Pancreas (tissue), 10 donors: ENCODE measurements at places on chromosomes 16 and 17. TPM values are rescaled to one million over a fixed set of nuclear protein-coding genes. Genes with fewer than 3 reads are reported as not detected.

Gene PERCC1
- total RNA-seq: not detected

Gene LPO
- total RNA-seq: not detected

Gene BICDL2
- 78.1 TPM for total RNA-seq

Gene SPIRE2
- 2.7 TPM for total RNA-seq

DNA sequence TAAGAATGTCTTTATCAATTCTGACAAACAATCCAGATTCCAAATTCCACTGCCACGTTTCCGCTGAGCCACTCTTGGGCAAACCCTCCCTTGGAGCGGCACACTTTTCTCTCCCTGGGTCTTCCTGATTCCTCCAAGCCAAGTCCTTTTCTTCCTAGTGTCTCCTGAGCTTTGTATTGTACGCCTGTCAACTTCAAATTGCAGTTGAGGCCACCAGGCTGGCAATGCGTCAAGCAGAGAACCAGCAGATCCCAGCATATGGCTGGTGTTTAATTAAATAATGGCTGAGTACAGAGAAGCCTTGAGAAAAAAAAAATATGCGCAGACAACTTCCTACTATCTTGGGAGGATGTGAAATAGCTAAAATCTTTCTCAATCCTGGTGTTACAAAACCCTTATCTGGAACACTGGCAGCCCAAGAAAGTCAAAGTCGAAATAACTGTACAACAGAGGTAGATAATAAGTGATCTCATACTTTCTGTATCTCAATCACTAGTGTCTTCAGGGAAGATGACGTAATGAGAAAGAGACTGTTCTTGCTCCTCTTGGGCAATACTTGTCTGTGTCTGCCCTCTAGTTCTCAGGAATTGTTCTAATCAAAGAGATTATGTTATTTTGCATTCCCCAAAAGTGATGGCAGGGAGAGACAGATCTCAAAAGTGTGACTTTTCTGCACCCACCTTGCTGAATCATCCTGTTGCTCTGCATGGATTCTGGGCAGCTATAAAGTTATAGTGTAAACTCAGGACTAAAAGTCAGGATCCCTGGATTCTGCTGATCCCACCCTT is 15.0 kb downstream of the SMIM36 start:
- no peaks in the 10 kb centered on the region for H3K27me3 ChIP-seq
- no peaks in the 10 kb centered on the region for H3K36me3 ChIP-seq
- DNase-seq: no peak
- no peak overlapping the region for H3K4me3 ChIP-seq

DNA sequence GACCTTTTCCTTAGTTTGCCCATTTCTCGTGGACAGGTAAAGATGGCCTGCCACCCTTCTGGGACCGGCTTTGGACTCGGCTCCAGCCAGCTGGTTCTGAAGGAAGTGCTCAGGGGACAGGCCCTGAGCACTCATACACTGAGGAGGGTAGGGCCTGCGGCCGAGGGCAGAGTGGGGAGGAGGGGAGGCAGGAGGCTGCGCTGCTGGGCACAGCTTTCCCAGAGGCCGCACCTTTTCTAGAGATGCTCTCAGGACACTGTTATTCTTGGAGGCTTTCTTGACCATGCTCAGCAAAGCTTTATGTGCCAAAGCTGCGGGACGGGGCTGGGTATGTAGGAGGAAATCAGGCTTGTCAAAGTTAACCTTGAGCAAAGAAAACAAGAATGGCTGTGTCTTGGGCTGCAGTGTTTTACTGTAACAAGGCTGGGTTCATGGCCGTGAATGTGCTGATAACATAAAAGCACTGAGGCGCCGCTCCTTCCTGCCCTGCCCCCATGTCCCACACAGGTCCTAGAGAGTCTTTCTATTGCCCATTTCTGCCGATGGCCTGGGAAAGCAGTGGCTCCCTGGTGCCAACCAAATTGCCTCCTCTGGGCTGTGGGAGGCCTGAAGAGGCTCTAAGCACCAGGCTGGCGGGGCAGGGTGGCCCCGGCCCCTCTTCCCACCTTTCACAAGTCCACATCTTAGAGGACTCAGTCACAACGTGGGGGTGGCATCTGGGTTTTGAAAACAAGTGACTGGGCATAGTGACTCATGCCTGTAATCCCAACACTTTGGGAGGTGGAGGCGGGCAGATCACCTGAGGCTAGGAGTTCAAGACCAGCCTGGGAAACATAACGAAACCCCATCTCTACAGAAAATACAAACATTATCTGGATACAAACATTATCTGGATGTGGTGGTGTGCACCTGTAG is 22.3 kb upstream of the TIMP2 start:
- no peak overlapping the region for H3K4me3 ChIP-seq
- H3K4me1 ChIP-seq: peaks cover 18% of the 10 kb centered on the region
- peak; percentile 65 for DNase-seq
- no peaks in the 10 kb centered on the region for H3K27me3 ChIP-seq
- no peaks in the 10 kb centered on the region for H3K36me3 ChIP-seq

GRCh38 chr16:65666132-65666941 is 544.5 kb upstream of the CDH11 start:
- no peaks in the 10 kb centered on the region for H3K27me3 ChIP-seq
- no peaks in the 10 kb centered on the region for H3K4me1 ChIP-seq
- H3K4me3 ChIP-seq: no peak overlapping the region

DNA sequence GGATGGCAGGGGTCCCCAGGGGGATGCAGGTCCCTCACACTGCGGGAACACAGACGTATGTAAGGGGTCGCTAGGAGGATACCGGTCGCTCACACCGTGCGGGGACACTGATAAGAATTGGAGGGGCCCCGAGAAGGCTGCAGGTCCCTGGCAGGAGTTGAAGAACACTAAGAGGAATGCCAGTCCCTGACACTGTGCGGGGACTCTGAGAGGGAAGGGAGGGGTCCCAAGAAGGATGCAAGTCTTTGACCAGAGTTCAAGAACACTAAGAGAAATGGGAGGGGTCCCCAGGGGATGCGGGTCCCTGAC is 510 bp downstream of the ERCC4 start:
- no peaks in the 10 kb centered on the region for H3K27me3 ChIP-seq
- H3K36me3 ChIP-seq: no peaks in the 10 kb centered on the region
- no peak for DNase-seq
- H3K4me1 ChIP-seq: peaks cover 10% of the 10 kb centered on the region
- H3K4me3 ChIP-seq: peak overlapping the region; percentile 82
- H3K27ac ChIP-seq: peak overlapping the region; percentile 50

DNA sequence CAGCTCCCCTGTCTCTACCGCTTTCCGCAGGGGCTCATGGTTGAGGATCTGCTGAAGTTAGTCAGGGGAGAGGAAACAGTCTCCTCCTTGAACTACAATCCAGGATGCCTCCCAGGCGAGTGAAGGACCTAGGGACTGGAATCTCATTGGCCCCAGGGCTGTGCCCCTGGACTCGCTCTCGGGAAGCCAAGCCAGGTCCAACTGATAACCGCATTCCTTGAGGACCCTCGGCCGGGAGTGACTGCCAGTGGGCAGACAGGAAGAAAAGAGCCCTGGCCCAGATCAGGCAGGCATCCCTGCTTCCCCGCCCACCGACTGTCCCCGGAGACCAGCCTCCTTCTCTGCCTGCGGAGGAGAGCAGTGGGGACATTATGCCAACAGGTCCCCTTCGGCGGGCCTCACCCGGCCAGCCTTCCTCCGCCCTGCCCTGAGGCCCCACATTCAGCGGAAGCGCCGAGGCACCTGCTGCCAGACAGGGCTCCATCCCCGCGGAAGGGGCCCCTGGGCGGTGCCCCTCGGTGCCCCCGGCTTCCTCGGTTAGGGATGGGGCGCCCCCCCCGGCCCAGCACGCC is 776 bp downstream of the LRRC75A start:
- H3K27ac ChIP-seq: no peak overlapping the region
- no peaks in the 10 kb centered on the region for H3K36me3 ChIP-seq
- H3K4me1 ChIP-seq: no peaks in the 10 kb centered on the region
- H3K4me3 ChIP-seq: peak overlapping the region; percentile 69
- DNase-seq: no peak

DNA sequence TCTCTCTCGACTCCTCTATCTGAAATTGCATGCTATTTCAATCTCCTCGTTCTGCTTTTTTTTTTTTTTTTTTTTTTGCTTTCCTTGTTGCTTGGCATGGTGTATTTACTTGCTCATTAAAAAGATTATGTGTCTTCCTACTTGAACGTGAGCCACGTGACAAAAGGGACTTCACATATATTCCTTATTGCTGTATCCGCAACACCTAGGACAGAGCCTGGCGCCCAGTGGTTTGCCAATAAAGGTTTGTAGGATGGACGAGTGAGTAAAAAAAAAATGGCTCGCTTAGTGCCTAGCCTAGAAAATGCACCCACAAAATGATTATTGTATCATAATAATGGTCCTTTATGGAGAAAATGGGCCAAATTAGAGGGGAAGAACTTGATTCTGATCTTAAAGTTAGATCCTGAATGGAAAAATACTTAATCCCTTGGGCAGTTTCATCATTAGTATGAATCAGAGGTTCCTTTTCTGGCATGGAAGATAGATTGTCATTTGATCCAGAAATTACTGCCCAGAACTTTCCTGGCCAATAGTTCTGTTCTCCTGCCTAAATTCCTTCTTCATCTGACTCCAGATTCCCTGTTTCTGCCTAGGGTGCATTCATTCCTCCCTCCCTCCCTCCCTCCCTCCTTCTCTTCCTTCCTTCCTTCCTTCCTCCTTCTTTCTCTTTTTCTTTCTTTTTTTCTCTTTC is 13.6 kb upstream of the TMEM220 start:
- no peak overlapping the region for H3K4me3 ChIP-seq
- no peaks in the 10 kb centered on the region for H3K27me3 ChIP-seq
- no peaks in the 10 kb centered on the region for H3K4me1 ChIP-seq
- no peak overlapping the region for H3K27ac ChIP-seq
- DNase-seq: no peak
- no peaks in the 10 kb centered on the region for H3K36me3 ChIP-seq

DNA sequence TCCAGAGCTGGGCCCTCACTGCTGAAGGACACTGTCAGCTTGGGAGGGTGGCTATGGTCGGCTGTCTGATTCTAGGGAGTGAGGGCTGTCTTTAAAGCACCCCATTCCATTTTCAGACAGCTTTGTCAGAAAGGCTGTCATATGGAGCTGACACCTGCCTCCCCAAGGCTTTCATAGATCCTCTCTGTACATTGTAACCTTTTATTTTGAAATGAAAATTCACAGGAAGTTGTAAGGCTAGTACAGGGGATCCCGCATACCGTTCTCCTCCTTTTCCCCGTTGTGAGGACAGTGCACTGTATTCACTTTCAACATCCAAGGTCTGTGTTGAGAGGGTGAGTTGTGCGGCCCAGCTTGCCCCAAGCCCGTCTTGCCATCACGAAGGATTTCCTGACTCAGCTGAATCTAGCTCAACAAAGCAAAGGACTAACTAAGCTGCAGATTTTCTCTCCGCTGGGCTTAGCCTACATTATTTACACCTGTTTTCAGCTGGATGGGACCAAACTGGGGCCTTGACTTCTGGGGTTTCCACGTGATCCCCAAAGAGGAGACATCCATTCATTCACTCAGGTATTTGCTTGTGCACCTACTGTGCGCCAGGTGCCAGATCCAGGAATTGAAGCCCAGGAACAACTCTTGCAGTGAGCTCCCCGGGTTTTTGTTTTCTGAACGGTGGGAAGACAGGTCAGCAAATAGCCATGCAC is 5.2 kb upstream of the TMEM235 start:
- DNase-seq: no peak
- H3K4me3 ChIP-seq: no peak overlapping the region
- no peak overlapping the region for H3K27ac ChIP-seq
- H3K27me3 ChIP-seq: peaks cover 8% of the 10 kb centered on the region
- no peaks in the 10 kb centered on the region for H3K36me3 ChIP-seq

DNA sequence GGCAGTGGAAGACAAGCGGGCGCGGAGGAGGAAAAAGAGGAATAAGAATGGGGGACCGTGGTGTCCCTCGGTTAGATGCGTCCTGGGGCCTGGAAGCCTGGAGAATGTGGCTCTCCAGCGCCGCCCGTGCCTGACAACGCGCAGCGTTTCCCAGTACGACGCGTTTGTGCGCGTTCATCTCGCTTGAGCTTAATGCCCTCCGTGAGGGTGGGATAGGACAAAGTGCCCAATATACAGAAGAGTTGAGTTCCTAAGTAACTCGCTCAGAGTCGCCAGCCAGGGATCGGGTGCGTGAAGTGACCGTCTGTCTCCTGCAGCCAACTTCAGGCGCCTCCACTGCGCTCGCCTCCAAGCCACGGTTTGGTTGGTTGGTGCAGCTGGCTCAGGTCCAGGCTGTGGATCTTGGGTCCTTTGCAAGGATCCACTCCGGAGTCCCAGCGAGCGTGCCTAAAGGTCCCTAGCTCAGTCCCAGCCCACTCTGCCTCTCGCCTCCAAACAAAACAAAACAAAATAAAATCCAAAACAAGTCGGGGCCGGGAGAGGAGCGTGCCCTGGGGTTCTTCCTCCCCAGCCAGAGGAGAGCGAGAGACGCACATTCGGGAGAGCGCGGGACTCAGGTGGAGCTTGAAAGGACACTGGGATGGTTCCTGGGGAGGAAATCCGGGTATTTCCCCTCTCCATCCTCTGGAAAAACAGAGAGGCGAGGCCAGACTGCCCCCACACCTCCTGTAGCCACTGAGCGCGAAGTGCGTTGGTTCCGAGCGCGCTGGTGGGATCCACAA is 974 bp downstream of the GALR2 start:
- H3K4me1 ChIP-seq: peaks cover 14% of the 10 kb centered on the region
- no peak overlapping the region for H3K4me3 ChIP-seq
- peaks cover 14% of the 10 kb centered on the region for H3K27me3 ChIP-seq
- peak; percentile 66 for DNase-seq
- H3K36me3 ChIP-seq: no peaks in the 10 kb centered on the region

DNA sequence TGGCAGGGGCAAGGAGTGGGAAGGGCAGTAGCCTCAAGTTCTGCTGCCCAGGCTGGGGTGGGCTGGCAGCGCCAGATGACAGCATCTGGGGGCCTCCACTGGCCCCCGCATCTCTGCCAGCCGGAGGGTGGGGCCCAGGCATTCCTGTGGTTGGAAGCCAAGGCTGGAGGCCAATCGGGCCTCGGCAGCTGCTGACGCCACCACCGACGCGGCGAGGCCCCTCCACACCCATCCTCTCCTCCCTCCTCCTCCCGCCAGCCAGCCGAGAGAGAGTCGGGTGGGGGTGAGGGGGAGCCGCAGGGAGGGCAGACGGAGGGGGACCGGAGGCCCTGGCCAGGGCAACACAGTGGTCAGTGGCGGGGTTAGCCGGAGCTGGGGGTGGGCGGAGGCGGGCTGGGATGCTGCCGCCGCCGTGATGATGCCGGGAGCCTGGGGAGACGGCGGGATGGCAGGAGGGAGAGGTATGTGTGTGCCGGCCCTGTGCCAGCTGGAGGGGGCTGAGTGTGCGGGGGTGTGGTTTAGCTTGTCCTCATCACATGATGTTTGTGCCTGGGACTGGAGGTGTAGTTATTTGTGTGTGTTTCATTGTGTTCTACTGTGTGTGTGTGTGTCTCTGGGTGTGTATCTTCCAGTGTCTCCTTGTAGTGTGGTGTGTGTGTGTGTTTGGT is 36.6 kb downstream of the ARHGAP23 start:
- H3K36me3 ChIP-seq: no peaks in the 10 kb centered on the region
- DNase-seq: peak; percentile 55
- no peaks in the 10 kb centered on the region for H3K27me3 ChIP-seq
- H3K4me3 ChIP-seq: no peak overlapping the region
- peak overlapping the region; percentile 42 for H3K27ac ChIP-seq
- no peaks in the 10 kb centered on the region for H3K4me1 ChIP-seq
